ENCODE measurements at places on chromosomes 5 and 9.

- no peak for DNase-seq
Observed at GRCh38 chr5:179339081-179339480, 6.2 kb downstream of the ADAMTS2 start.

DNA sequence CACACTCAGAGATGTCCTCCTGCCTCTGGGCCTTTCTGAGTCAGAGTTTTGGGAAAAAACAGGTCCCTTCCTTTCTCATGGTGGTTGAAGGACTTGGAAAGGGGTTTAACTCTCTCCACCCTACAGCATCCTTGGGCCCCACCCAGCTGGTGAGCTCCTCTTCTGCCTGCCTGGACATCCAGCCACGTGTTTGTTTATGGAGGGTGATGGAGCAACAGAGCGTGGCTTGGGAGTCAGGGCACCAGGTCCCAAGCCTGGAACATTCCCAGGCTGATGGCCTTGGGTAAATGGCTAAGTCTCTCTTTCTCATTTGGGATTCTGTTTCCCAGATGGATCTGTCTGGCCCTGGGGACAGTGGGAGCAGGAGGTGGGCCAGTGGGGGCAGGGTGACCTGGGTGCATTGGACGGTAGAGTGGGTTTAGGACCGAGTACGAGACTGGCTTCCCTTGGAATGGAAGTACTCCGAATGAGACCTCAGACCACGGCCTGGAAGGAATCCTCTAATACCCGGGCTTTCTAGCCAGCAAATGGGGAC lies 141.1 kb upstream of the IRX2 start:
- no peak for DNase-seq

DNA sequence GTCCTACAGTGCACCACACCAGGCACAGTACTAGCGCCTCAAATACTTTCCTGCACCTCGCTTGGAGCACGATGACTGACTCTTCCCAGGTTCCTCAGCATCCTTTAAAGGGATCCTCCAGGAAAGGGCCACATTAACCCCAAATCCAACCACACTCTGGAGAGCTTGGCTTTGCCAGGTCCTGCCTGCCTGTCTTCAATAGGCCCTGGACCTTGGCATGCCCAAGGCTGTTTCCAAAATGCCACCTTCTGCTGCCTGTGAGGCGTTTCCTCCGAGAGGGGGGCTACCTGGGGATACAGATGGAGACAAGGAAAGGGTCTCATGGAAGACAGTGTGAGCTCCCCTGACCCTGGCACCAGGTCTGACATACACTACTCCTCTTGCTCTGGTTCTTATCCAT lies 169.9 kb downstream of the DAB2IP start:
- DNase-seq: no peak

DNA sequence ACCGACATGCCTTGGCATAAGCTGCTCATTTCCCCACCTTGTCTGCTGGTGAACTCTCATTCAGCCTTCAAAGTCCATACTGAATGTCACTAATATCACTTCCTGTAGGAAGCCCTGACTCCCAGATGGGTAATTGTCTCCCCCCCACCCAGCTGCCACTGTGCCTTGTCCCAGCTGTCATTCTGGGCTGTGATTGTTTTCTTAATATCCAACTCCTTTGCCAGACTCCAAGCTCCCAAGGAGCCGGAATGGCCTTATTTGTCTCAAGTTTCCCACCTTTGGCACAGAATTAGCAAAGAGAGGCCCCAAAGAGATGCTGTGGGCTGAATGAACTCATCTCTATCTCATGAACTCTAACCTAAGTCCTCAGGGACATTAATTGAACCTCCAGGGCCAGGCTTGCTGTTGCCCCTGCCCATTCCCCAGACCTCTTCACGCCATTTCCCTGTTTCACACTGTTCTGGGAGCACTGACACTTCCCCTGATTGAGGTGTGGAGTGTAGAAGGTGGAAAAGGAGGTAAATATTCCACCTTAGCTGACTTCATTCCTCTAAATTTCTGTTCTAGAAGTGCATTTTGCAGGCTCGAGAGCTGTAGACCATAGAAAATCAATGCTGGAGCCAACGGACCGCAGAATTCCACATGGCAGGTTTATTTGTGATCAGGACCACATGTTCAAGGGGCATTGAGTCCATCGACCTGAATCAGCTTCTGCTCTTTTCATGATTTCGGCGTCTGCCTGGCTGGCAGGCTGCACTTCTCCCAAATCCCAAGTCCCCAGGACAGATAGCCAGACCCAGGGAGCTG lies 4.9 kb upstream of the SH3PXD2B start:
- no peak for DNase-seq

DNA sequence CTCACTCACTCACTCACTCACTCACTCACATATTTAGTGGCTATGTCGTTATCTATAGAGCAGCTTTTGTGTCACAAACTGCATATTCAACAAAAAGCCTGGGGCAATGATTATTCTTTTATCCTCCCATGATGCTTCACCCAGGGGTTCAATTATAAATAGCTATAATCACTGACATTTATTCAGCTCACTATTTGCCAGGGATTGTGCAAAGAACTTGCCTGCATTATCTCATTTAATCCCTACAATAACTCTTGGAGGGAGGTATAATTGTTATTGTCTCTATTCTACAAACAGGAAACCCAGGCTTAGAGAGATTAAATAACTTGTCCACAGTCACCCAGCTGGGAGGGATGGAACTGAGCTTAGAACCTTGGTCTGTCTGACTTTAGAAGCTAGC lies 298.0 kb upstream of the MSX2 start:
- no peak for DNase-seq
